ENCODE measurements at places on chromosomes 5 and 9. TPM values are rescaled to one million over a fixed set of nuclear protein-coding genes. Genes with fewer than 3 reads are reported as not detected.

Gene MOB3B
- total RNA-seq, result under 0.01 TPM

Gene CCL28
- 2.4 TPM for total RNA-seq

Gene PTPN3
- total RNA-seq, result 0.50 TPM

Gene TLX3
- not detected for total RNA-seq

Gene PCAT7
- not detected for total RNA-seq

Gene PHF24
- not detected for total RNA-seq

Gene CDC25C
- total RNA-seq, result 13.0 TPM

Gene CDO1
- total RNA-seq, result 3.5 TPM

Gene ADAMTS6
- total RNA-seq, result 77.3 TPM

Gene SLCO6A1
- not detected for total RNA-seq

Gene CCNJL
- 4.0 TPM for total RNA-seq

Gene PSMB7
- total RNA-seq, result 200 TPM

Data from thoracic aorta endothelial cell (primary cell).